ENCODE measurements at places on chromosomes 6 and 20.

DNA sequence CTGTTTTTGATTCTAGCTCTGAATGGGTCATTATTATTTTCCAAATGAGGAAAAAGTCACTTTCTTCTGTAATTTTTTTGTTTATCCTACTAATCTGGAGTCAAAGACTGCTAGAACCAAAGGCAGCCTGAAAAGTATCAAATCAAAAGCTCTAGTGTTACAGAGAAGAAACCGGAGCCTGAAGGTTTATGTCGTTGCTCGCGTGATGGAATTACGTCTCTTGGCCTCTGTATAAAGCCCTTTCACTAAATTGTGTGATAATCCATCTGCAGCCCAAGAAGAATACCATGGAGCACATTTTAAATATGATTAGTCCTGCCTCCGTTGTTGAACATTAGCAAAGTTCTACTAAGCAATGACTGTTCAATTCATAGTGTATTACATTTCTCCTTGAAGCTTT lies 738.6 kb downstream of the C6orf118 start:
- DNase-seq: no peak

- DNase-seq: no peak
Observed at GRCh38 chr20:58634521-58635278, 16.4 kb upstream of the STX16 start.

DNA sequence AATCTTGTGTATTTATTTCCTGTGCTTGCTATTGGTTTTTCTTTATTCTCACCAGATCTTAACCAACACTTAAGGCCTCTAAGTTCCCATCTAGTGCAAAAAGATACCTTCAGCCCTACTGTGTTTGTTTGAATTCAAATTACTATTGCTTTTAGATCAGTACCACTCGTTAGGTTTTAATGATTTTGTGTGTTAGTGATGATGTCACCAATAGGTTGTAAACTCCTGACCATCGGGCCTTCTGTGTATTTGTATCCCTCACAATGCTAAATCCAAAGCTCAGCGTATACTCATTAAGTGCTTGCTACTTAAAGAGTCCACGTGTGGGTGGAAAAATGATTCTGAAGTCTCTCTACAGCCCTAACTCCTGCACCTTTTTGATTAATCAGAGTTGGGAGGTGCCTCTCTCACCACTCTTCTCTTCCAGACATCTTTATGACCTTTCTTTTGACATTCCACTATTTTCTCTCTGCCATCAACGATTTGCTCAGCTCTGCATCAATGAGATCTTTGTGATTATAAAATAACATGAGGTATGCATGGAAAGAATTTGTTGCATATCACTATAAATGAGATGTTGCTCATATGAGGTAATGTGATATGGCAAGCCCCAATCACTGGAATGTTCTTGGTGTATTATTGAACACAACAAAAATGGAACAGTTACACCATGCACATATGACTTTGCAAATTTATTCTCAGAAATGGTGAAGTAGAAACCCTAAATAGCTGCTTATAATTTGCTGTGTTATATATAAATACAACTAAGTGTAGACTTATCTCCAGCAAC lies 55.1 kb upstream of the LAMA2 start:
- no peak for DNase-seq

DNA sequence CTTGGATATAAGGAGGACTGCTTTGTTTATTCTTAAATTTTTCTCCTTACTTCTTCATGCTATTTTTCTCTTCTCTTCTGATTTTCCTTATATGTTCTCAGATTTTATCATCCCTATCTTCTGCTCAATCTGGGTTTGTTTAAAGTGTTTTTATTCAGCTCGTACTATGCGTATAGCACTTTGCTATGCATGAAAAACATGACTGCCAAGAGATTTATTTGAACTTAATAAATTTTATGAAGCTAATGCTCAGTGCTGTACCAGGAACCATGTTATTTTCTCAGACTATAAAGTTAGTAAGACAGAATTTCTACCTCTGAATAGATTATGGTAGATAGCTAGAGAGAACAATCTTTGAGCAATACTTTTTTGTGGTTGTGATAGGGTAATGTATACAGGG lies 305.9 kb downstream of the LAMA2 start:
- no peak for DNase-seq

DNA sequence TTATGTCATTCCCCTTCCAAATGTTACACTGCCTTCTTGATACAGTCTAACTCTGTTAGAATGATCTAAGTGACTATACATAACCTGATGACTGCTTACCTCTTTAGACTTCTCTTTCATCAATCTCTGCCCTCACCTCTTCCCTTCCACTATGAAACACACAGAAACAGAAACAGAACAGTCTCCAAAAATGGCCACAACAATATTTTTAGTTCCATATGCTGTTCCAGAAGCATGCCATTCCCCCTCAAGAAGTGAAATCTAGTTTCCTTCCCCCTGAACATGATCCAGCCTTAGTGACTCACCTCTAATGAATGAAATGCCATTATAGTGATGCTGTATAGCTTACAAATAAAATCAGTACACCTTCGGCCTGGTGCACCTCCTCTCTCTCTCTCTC lies 229.3 kb upstream of the TENT5A start:
- no peak for DNase-seq

- no peak for DNase-seq
Observed at GRCh38 chr6:85637579-85637978, 5.1 kb downstream of the SYNCRIP start.

GRCh38 chr20:33284284-33284683 lies 1.3 kb downstream of the BPIFB1 start:
- no peak for DNase-seq

- no peak for DNase-seq
Observed at GRCh38 chr20:20073801-20074371, 21.6 kb downstream of the CFAP61 start.

DNA sequence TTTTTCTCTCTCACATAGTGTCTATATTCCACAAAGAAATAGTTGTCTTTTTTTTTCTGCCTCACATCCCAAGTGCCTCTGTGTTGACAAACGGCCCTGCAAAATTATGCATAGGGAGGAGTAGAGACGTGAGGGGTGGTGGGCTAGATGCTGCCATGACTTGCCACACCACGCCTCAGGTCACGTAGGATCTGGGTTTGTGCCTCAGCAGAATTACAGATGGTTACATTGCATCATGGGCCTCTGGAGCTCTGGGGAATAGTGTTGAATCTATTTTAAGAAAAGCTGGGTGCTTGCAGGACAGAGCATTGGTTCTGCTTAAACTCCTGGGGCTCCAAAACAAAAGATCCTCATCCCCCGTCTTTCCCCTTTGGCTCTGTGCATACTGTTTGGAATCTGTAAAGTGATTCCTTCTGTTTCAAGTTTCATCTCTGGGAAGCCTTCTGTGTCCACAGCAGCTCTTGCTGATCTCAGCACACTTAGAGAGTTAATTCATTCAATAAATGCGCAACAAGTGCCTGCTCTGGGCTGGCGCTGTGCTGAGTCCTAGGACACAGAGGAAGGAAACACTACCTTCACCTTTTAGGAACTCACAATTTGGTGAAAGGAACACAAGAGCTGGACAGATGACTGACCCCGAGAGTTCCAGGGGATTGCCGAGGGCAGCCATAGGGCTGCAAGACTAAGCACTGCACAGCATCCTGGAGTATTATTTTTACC lies 2.4 kb downstream of the FANCE start:
- no peak for DNase-seq

GRCh38 chr20:62487-62886 lies 25.0 kb upstream of the DEFB125 start:
- no peak for DNase-seq

- DNase-seq: no peak
Observed at GRCh38 chr6:158905277-158905676, 86.1 kb upstream of the EZR start.

DNA sequence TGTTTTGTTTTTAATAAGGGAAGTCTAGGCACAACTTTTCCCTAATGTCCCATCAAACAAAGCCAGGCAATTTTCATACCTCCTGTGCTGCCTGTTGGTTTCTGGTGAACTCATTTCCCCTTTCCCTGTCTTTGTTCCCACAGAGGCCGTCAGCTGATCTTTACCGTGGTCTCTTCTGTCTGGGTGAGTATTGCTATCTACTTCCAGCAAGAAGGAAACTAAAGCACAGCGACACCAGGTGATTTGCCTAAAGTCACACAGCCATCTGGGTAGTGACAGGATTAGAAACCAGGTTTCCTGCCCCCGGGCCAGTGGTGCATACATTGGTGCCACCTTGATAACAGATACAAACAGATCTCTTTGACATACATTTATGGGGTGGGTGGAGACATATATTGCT lies 59.6 kb downstream of the RAB44 start:
- DNase-seq: no peak

DNA sequence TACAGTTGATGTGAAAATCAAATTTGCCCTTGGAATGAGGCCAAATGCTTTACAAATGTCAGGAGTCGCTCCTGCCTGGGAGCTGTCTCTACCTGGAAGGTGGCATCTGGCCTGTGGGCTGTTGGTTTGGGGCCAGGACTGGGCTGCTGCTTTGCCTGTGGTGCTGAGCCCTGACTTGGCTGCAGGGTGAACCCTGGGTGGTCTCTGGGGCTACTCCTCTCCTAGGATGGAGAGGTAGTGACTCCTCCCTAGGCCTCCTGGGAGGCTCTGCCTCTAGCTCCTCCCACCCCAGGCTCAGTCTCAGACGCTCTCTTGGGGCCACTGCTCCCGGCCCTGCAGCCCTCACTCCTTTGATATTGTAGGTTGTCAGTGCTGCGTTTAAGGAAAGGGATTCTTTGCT lies 47.5 kb downstream of the EFCAB8 start:
- DNase-seq: no peak

- no peak for DNase-seq
Observed at GRCh38 chr20:49631061-49631716, 63.3 kb upstream of the PTGIS start.

DNA sequence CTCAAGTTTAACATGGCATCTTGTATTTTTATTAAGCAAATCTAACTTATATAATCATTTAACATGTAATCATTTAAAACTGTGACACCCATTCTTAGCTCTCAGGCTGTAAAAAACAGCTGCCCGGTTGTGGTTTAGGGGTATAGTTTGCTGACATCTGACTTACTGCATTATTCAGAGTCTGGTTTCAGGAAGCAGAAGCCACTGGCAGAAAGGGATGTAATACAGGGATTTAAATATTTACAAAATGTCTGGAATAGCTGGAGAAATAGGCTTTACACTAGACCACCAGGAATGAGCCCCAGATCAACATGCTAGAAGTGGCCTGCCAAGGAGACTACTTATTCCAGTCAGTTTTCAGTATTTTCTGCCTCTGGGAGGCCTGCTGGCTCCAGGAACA lies 421.1 kb downstream of the CD109 start:
- DNase-seq: no peak

GRCh38 chr20:49029203-49029602 lies 16.9 kb upstream of the CSE1L start:
- no peak for DNase-seq

DNA sequence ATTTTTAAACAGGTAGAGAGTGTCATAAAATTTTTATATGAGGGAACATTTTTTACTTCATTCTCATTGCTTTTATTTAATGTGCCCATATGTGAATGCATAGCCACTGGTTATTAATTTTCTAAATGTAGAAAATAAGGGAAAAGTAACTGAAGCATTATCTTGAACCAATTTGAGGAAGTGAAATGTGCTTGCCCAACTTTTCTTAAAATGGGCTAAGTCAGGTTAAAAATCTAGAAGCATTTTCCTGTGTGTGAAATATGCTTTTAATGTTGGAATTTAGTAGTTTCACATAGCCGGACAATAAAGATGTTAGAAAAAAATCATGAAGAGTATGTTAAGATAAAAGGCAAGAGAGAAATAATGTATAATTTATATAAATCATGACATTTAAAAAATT lies 3.8 kb downstream of the SEC23B start:
- no peak for DNase-seq

GRCh38 chr6:127503022-127503421 lies 16.1 kb downstream of the MTCL3 start:
- DNase-seq: no peak

DNA sequence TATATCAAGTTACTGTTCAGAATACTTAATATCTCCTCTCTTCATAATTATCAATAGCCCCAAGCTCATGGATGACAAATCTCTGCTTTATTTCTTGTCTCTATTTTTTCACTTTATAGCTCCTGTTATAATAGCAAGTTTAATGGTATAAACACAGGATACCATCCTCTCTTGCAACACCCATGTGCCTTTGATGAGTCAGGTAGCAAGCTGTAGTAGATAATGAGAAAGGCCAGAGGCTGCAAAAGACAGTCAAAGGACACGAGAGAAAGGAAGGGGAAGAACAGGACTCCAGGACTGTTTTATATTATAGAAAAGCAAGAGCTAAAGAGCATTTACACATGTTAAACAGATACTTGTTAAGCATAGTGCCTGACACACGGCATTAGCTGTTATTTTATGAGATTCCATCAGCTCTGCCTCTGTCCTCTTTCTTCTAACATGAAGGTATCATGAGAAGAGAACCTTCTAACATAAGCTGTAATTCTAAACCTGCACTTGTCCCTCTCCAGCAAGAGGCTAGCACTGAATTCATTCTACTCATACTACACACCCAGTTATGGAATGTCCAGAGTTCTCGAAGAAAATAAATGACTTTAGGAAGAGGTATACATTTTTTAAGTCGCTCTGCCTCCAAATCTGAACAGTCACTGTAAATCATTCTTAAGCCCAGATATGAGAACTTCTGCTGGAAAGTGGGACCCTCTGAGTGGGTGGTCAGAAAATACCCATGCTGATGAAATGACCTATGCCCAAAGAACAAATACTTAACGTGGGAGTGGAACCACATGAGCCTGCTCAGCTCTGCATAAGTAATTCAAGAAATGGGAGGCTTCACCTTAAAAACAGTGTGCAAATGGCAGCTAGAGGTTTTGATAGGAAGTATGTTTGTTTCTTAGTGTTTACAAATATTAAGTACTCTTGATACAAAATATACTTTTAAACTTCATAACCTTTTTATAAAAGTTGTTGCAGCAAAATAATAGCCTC lies 45.0 kb downstream of the NT5E start:
- DNase-seq: no peak

GRCh38 chr20:46226602-46227001 lies 81.7 kb downstream of the CDH22 start:
- DNase-seq: no peak

DNA sequence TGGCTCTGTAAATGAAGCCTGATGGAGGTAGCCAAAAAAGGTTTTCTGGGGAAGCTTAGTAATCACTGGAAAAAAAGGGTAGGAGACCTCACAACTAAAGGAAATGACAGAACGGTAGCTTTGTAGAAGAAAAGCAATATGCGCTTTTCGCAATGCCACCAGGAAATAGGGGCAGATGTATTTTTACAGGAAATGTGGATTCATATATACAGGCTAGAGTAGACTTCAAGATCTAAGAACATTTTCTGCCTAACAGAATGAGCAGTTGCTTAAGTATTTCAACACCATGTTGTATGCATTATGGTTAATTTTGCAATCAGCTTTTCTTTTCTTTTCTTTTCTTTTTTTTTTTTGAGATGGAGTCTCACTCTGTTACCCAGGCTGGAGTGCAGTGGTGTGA lies 219.6 kb downstream of the CD83 start:
- DNase-seq: no peak

DNA sequence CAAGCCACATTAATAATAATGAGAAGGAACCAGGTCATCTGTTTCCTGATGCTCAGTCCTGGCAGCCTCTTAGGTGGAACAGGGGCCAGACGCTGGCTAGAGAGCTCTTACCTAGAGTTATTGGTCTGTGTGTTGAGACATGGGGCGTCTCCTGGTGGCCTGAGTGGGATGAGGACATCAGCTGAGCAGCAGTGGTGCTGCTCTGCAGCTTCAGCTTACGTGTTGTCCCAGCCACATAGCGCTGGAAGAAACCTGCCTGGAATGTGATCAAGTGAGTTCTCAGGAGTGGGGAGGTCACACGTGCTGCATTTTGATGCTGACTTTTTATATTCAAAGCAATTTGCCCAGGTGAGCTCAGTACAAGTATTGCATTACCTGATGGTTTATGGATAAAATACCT lies 355.4 kb downstream of the CDH26 start:
- no peak for DNase-seq

GRCh38 chr6:55260181-55260580 lies 67.1 kb upstream of the GFRAL start:
- no peak for DNase-seq

Measured in left forelimb (tissue), 1 donor.